NCI-H187 (cell line): ENCODE measurements at places on chromosomes 3 and 15.
A peak's percentile ranks its signal among the peaks of the same experiment; 100 is the strongest.

DNA sequence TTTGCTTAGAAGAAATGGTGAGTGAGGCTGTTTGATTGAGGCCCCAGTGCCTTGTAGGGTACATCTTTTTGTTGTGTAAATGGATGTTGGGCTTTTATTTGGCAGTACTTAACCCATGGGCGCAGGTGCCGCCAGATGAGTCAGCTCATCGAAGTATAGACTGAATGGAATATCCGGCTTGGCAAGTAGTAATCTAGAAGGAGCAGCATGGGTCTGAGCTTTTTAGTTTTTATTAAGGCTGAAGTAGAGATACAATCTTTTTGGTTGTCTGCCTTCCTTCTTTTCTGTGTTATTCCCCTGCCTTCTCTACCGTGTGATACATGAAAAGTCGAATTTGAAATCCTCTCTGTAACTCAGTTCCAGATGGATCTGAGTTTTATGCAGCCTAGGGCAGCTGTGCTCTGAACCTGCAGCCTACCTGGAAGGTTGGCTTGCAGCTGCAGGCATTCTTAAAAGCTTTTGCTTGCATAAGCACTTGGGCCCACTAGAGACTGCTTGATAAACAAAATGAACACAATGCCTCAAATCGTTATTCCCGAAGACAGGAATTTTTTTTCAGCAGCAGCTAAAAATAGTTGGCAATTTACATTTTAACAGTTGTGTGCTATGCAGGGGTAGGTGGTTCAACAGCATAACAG, 177.5 kb upstream of the CGNL1 start:
- peak; percentile 85 for DNase-seq

DNA sequence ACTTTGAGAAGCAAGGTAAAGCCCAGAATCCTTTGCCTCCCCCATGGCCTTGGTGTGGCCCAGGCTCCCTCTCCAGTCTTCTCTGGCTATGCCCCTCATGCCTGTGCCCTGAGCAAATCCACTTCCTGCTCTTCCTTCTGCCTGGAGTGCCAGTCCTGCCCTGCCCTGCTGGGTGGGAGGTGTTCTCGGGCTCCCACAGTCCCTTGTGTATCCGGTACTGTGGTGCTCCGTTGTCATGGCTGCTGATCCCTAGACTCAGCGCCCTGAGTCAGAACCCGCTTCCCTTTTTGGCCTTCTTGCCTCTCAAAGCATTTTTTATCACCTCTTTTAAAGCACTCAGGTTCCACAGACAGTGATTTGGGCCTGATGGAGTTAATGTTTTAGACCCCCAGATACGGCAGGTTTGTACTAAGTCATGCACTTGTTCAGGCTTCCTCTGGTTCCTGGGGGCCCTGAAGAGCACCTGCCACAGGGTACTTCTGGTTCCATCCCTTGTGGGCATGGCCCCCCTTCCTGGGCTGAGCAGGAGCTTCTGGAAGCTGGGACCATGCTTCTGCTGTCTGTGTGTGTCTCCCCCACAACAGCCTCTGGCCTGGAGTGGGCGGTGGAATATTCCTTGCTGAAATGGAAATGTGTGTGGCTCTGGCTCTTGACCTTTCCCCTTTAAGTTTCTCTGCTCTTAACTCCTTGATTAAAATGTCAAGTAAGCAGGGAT, 29.6 kb upstream of the ADAMTS7 start:
- DNase-seq = no peak

- DNase-seq = no peak
Observed at GRCh38 chr15:29687204-29687815, 135.0 kb downstream of the TJP1 start.

DNA sequence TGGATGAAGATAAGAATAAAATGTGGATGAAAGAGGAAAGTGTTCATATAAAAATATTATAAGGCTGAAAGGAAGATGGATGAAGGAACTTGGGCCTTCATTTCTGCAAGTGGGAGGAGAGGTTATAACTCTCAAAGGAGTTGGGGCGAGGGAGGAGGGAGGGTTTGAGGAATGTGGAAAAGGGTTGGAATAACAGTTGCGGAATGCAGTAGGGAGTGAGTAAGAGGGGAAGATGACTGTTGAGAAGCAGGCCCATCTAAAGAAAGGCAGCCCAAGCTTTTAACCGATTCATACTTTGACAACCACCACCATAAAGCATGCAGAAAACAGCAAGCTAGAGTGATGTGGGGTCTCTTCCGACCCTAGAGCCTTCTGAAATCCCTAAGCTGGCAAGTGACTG, 8.3 kb upstream of the TM4SF4 start:
- no peak for DNase-seq

- DNase-seq = no peak
Observed at GRCh38 chr15:54101664-54102270, 123.5 kb downstream of the UNC13C start.

GRCh38 chr3:129320261-129320660, 41.6 kb downstream of the HMCES start:
- no peak for DNase-seq

- DNase-seq = no peak
Observed at GRCh38 chr3:193829781-193830180, 236.8 kb downstream of the OPA1 start.

DNA sequence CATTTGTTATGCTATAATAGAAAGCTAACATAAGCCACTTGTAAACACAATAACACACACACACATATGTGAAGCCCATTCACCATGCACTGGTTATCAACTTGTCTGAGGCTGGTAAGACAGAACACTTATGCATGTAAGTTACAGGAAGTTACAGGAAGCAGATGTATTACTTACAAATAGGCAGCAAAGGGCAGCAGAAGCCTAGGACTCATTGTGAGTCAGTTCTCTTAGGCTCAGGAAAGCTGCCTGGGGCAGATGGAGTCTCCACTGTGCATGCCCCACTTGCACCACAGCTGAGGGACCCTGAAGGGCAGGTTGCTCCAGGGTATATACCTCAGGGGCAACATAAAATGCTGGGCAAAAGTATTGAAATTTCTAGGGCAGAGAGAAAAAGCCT, 748.8 kb upstream of the CCDC54 start:
- no peak for DNase-seq

DNA sequence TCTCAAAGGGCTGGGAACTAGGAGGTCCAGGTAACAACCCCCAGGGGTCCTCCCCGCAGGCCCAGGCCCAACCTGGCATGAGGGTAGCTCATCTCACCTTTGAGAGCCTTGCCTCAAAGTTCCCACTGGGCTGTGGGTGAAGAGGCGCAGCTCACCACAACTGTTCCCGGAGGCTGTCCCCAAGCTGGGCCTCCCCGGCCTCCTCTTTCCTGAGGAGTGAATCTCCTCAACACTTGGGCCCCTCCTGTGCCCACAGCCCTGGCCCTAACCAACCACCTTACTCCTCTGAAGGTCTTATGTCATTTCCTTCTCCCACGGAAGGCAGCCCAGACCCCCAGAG, 27.5 kb upstream of the CORO2B start:
- no peak for DNase-seq

GRCh38 chr3:132283440-132283839, 33.8 kb upstream of the ACP3 start:
- DNase-seq = no peak

DNA sequence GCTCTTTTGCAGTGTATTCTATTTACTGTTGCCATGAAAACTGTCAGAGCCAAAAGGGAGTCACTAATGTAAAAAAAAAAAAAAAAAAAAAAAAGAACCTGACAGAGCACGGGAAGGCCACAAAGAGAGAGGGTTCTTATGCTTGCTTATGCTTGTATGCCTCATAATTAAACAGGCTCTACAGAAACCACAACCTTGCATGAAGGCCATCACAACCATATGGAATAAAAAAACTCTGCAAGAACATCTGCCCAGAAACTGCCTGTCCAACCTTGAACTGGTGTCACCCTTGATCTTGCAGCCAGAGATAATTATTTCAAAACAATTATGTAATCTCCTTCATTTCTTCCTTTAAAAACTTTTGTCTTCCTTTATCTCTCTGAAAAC, 50.1 kb downstream of the CFAP20DC start:
- no peak for DNase-seq

DNA sequence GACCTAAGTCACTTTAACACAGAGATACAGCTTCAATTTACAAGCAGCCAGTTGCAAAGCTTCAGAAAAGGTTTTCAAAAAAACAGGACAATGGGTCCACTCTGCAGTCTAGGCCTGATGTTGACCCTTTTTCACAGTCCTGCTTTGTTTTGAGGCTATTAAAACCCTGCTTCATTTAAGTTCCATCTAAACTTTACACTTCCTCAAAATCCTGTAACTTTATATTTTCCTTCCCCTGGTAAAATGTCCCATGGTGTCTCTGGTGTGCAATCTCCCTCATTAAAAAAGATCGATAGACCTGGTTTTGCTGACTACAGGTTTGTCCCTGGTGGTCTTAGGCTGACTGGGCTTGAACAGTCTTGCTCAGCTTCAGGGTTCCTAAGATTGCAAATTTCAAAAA, 5.1 kb upstream of the RPL14 start:
- no peak for DNase-seq

DNA sequence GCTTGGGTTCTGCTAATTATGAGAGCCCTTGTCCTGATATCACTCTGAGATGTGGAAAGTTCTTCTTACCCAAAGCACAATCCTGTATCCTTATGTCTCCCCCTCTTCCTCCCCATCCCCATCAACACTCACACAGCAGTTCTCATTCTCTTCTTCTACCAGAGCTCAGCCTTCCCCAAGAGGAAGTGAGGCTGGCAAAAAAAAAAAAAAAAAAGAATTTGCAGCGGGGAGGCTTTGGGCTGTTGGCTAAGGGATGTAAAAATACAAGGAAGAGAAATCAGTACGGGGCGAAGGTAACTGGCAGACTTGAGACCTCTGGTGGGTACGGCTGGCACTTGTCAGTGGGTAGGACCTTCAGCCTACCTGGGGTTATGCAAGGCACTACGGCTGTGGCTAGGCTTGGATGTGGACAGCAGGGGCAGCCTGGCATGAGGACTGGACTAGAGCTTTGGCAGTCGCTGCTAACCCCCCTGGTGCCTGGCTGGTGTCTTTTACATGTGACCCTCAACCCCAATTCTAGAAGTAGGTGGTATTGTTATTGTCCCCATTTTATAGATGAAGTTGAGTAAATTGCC, 5.4 kb downstream of the VIPR1 start:
- DNase-seq = no peak

GRCh38 chr3:12904951-12905315, 63.6 kb upstream of the RPL32 start:
- no peak for DNase-seq

GRCh38 chr3:175346573-175347356, 487.6 kb downstream of the NAALADL2 start:
- no peak for DNase-seq

DNA sequence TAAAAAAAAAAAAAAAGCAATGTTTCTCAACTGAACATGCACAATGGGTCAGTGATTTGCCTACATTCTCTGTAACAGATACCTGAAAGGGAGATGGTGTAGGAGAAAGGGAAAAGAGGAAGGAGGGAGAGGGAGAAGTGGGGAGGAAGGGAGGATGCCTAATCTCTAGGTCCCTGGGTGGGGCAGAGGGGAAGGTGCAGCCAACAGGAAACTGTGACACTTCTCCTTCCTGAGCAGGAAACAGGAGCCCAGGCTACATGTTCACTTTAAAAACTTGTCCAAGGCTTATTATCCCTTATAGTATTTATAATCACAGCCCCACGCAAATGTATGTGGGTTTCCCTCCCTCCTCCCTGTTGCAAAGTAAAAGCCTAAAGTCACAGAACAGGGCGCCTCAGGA, 137.9 kb downstream of the MINAR1 start:
- DNase-seq = no peak
